ENCODE measurements at places on chromosomes 2 and 18. TPM values are rescaled to one million over a fixed set of nuclear protein-coding genes. Genes with fewer than 3 reads are reported as not detected.

The RBM44 gene
- 0.30 TPM for total RNA-seq

The PEX13 gene
- 41.1 TPM for total RNA-seq

The MYOM1 gene
- 3.0 TPM for total RNA-seq

The CHCHD5 gene
- 6.5 TPM for total RNA-seq

The SLC4A1AP gene
- 30.5 TPM for total RNA-seq
